ENCODE measurements at places on chromosomes 1 and 21.

- DNase-seq, result no peak
Measured at GRCh38 chr1:64959986-64960385, 6.4 kb downstream of the JAK1 start.

DNA sequence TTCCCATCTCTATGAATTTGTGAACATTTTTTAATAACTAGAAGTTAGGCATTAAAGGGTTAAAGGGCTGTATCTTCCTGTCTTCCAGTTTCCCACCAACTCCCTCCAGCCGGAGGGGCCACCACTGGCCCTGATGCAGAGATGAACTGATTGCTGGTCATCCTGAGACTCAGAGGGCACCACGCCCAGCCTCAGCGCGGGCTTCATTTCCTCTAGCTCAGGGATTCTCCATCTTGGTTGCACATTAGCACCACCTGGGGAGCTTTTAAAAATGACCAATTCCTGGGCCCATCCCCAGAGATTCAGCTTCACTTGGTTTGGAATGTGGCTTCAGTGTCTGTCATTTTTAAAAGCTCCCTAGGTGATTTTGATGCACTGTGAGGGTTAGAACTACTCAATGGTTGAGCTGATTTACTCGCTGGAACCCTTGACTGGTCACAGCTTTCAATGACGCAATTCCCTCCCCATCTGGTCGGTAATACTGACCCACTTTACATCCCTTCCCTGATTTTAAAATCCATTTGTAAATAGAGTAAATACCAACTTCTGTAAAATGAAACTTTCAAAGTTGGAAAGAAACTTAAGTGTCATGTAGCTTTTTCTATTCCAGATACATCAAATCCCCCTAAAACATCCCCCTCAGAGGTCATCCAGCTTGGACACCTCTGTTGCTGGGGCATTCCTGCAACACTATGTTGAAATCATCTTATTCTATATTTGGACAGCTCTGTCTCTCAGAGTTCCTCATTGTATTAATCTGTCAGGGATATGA lies 5.1 kb downstream of the NAV1 start:
- DNase-seq, result no peak

DNA sequence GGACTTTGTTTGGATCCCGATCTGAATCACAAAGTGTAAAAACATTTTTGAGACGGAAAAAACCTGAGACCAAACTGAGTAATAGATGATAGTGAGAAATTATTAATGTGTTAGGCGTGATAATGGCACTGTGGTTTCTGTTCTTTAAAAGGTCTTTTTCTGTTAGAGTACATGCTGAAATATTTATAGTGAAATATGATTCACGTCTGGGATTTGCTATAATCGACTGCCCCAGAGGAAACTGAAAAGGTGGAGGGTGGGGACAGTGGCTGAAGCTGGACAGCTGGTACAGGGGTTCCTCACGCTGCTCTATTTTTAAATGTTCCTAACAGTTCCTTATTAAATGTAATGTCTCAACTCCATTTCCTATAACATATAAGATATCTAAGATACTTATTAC lies 11.2 kb downstream of the URB1 start:
- no peak for DNase-seq

DNA sequence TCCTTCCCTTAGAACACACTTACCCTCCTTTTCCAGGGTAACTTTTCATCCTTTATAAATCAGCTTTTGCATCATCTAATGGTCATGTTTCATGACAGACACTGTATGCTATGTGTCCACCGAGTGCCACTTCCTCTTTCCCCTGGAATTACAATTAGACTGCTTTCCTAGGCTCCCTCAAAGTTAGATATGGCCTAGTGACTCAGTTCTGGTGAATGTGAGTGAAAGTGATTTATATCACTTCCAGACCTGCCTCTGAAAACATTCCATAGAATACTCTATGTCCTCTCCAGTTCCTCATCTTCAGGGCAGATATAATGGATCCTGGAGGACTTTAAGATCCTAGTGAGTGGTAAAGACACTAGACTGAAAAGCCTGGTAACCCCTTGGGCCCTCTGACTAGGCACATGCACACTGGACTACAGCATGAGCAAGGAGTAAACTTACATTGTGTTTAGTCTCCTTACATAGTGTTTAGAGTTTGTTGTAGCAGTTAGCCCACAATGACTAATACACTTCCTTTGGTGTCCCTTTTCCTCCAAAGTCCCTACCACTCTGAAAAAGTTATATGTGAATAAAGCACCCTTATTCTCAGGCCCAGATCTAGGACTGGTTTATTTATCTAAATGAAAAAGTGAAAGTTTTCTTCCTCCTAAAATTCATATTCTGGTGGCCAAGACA lies 59.3 kb downstream of the GPR88 start:
- DNase-seq, result no peak

DNA sequence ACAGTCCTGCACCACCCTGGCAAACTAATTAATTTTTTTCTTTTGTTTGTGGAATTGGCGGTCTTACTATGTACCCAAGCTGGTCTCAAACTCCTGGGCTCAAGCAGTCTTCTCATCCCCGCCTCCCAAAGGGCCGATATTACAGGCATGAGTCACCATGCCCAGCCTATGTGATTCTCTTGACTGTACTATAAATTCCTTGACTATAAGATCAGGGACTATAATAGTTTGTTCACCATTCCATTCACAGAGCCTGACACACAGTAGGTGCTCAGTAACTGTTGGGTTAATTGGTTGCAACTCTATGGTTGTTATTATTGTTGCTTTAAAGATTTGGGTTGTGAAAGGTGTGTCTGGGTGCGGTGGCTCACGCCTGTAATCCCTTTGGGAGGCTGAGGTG lies 17.2 kb downstream of the DAP3 start:
- no peak for DNase-seq

DNA sequence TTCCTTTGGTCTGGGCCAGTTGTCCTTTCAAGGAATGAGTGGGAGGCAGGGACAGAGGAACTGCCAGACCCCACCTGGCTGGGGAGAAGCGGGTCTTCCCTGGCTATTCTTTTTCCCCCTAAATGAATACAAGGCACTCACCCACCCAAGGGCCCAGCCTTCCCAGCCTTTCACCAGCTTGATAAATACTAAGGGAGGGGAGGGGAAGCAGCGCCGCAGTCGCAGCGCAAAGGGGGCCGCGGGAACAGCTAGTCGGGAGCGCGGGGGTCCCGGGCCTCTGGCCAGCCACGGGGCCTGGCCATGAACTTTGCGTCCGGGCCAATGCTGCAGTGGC lies 91.3 kb upstream of the VAMP3 start:
- DNase-seq, result no peak

- DNase-seq, result no peak
Measured at GRCh38 chr21:45470773-45471524, 66.0 kb downstream of the COL18A1 start.

DNA sequence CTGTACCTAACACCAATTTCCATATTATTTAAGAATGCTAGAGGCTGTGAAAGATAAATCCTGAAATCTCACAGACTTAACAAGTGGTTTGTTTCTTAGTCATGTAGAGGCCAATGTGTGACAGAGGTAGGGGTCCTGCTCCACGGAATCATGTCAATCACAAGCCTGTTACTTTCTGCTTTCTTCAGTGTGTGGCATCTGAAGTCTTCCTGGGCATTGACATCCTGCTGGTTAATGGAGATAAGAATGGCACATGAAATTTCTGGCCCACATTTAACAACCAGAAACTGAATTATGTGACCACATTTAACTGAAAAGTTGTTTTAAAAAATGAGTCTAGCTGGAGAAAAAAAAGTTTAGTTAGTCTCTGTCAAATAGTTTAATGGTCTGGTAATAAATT lies 68.3 kb upstream of the PLA2G4A start:
- no peak for DNase-seq

- DNase-seq, result peak; percentile 49
Measured at GRCh38 chr1:7221826-7222694, 436.8 kb downstream of the CAMTA1 start.

All from brain (organoid and tissue), 16 donors.